Cardiac fibroblast (primary cell): ENCODE measurements at places on chromosomes 1 and 21.

- peak; percentile 93 for DNase-seq
Observed at GRCh38 chr1:28139025-28139712, 37.3 kb downstream of the PTAFR start.

- peak; percentile 36 for DNase-seq
Observed at GRCh38 chr1:98660940-98661543, 479 bp upstream of the SNX7 start.

GRCh38 chr21:33875026-33875695 is 40.4 kb downstream of the ATP5PO start:
- DNase-seq, result no peak

DNA sequence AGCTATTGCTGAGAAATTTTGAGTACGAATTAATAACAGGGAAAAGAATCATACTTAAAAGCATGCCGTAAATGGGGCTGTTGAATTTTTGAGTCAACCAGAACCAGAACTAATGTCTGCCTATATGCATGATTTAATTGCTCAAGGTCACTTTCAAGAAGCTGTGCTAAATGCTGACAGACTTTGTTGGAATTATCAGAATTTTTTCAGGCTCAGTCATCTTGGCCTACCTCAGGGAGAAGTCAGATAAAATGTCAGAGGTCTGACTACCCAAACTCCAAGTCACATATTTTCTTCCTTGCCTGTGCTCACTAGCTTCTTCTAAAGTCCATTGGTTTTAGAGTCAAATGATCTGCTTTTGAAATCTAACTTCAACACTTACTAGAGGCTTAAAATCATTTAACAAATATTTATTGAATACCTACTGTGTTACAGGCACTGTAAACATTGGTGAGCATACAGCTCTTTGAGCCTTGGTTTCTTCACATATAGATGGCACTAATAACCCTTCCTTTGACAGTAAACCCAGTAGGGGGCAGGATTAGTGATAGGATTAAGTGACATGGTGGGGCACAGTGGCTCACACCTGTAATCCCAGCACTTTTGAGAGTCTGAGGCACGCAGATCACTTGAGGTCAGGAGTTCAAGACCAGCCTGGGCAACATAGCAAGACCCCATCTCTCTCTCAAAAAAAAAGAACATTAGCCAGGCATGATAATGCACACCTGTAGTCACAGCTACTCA is 121.2 kb upstream of the SLC44A3 start:
- DNase-seq, result peak; percentile 67

DNA sequence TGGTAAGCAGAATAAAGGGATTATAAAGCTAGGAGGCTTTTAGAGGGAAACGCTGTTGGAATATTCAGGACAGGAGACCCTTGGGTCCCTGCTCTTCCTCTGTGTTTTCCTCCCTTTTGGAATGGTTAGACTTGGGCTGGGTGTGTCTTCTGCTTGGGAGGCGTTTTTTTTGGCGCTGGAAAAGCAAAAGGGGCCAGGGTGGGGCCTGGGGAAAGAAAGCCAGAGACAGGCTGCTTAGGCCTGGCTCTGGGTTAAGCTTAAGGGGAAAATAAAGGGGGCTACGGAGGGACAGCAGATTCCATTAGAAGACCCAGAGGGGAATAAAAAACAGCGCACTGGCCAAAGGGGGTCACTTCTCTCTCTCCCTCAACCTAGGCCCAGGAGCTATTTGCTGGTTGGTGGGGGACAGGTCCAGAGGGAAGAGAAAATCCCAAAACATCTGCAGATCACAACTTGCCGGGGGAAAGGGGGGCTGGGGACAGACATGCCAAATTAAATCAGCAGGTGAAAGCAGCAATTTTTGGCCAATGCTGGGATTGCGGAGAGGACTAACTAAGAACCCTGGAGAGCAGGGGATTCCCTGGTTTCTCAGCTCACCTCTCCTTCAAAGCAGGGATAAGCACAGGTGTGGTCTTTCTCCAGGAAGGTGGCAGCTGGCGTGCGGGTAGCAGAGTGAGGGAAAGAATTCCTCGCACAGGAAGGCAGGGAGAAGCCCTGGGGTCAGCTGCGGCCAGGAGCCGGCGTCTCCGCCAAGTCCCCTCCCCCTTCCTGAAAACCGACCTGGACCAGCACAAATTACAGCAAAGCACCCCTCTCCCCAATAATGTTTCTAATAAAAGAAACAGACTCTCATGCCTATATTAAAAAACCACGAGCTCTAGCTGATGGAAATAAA is 82.2 kb upstream of the AK4 start:
- no peak for DNase-seq

DNA sequence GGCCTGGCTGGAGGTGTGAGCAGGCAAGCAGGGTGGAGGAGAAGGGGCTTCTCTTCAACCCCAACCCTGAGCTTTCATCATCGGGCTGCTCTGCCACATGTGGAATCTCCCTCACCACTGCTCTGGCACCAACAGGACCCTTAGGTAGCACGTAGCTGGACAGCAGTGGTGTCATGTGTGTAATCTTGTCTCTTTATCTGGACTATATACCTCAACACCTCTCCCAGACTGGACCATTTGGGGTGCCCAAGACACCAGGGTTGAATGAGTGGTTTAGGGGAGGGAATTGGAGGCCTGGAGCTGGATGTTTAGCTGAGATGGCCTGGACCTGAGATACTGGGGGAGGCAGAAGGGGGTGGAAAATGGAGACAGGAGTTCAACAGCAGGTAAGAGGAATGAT is 63.0 kb downstream of the UBE2T start:
- DNase-seq, result no peak

- peak; percentile 53 for DNase-seq
Observed at GRCh38 chr1:168321945-168322344, 41.3 kb downstream of the TBX19 start.

DNA sequence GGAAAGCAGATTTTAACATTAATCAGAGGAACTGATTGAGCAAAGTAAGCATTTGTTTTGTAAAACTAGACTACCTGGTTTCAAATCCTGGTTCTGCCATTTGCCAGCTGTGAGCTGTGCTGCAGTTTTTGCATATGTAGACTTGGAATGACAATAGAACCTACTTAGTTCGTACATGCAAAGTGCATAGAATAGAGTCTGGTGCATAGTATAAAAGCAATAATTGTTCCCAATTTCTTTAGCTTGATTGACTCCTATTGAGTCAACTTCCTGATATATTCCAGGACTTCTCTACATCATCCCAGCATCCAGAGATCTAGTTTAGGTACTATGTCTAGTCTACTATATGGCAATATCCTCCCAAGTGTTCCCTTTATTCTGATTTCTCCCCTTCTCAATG is 144.4 kb upstream of the FGGY start:
- no peak for DNase-seq

DNA sequence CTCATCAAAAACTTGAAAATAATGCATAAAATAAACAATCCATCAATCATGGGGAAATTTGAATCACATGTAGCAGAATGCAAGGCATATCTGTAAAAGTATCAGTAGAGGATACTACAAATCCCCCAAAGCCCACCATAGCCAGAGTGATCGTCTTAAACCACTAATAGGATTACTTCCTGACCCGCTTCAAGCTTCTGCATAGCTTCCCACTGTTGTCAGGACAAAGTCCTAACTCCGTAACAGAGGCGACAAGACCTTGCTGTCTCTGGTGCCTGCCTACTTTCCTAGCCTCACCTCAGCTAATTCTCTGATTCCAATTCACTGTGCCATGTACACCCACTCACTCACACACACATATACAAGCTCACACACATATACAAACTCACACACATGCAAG is 161.2 kb upstream of the NFIA start:
- no peak for DNase-seq

GRCh38 chr1:116664978-116665371 is 2.6 kb downstream of the IGSF3 start:
- no peak for DNase-seq

DNA sequence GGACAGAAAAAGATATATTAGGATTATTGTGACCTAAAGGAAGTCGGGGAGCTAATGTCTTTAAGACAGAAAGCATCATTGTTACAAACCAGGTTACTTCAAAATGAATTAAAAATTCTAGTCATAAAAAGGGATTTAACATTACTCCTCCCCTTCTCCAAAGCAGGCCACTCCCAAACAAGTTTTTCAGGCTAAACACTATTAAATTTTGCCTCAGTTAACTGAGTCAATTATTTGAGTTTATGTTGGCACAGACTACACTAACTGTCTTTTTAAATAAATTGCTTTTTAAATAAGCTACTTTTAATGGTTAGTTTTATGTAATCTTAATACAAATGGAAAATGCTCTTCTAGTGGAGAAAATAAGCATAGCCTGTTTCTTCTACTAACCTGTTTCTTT is 395.0 kb upstream of the DUSP10 start:
- DNase-seq, result no peak

DNA sequence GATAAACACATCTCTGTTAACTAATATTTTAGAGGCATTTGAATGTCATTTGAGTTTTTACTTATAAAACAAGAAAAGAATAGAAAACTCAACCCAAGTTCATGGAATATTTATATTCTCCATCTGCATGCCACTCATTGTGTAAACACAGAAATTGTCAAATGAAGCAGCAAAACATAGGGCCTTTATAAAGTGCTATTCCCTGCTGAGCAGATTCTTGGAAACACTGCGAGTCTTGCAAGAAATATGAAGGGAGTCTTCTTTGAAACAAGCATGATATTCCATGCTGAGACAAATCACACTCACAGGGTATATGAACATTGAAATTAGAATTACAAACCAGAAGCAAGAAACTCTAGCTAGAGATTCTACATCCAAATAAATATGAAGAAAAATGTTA is 655.8 kb downstream of the BRINP3 start:
- peak; percentile 1 for DNase-seq

- no peak for DNase-seq
Observed at GRCh38 chr1:46274225-46275029, 26.9 kb downstream of the RAD54L start.

- DNase-seq, result no peak
Observed at GRCh38 chr1:114482585-114482984, 28.4 kb downstream of the TRIM33 start.

- peak; percentile 55 for DNase-seq
Observed at GRCh38 chr1:225926551-225927113, 2.6 kb upstream of the PYCR2 start.

- DNase-seq, result no peak
Observed at GRCh38 chr1:27519331-27520258, 29.6 kb upstream of the WASF2 start.

DNA sequence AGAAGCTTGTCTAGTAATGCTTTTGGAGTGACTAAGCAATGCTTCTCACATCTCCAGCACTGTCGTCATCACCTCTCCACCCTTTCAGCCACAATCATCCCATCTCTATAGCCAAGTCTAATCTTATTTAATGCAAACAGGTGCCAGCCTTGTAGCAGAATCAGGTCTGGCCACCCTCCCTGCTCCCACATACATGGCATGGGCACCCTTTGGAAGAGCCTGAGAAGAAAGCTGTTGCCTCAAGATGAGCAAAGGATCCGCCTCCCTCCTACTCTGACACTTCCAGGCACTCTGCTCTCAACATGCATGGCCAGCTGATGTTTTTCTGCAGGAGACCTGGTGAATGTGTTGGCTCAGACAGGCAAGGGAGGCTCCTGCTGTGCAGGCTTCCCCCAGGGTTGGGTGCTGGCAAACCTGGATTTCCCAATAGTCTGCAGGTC is 113.1 kb upstream of the GRIK3 start:
- no peak for DNase-seq

- no peak for DNase-seq
Observed at GRCh38 chr1:21192871-21193270, 16.2 kb upstream of the EIF4G3 start.

DNA sequence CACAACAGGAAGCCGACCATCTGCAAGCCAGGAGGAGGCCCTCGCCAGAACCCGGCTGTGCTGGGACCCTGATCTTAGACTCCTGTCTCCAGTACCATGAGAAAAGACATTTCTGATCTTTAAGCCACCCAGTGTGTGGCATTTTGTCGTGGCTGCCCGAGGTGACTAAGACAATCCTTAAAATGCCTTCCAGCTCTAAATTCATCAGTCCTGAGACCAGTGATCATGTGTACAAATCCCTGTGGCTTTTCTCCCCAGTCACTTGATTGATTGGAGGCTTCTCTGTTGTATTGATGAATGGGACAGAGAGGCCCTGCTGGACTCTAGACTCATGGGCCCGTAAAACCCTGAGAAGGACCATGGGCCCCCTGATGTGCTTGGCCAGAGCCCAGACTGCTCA is 36.1 kb downstream of the B3GALT5 start:
- no peak for DNase-seq

- DNase-seq, result peak; percentile 18
Observed at GRCh38 chr1:27993241-27993640, 33.5 kb downstream of the XKR8 start.

DNA sequence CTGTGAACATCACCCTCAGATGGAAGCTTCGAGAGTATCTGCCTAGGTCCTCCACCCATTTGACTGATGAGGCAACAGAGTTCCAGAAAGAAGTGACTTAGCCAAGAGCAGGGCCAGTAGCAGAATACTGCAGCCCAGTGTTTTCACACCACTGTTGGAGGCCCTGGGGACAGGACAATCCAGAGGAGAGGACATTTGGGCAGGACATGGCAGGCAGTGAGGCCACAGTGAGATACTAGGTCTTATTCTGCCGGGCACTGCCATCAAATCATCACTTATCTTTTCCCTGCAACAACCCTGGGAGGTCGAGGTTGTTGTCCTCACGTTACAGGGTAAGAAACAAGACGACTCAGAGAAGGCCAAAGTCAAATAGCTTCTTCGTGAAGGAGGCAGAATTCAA is 5.5 kb upstream of the FOXO6 start:
- no peak for DNase-seq

DNA sequence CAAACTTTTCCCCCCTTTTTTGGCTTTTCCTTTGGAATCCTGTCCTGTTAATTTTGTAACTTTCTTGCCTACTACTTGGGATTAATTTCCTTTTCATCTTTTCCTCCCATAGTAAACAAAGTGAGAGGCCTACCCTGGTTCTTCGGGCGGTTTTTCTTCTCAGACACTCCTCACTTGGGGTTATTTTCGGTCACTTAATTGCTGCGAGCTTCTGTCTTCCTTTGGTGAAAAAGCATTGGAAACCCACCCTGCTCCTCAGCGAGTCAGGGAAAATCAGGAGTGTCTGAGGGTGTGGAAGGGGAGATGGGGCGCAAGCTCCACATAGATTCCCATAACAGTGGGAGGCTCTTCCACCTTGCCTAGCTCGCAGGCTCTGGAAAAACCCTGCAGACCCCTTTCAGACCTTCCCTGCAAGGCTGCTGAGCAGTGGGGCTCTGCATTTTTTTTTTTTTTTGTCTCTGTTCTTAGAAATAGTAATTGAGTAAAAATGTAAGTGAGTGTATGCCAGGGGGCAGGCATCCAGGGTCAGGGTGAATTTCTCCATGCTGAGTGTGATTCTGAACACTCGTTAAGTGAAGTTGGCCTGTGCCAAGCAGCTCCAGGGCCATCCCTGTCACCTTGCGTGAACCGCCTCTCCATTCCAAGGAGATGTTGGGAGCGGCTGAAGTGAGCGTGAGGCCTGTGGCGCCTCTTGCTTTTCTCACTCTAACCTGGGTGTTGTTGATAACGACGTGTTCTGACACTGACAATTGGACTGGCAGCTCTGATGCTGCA is 20.3 kb downstream of the TGFB2 start:
- DNase-seq, result no peak
